ENCODE measurements at places on chromosomes 4 and X.
A peak's percentile ranks its signal among the peaks of the same experiment; 100 is the strongest.

DNA sequence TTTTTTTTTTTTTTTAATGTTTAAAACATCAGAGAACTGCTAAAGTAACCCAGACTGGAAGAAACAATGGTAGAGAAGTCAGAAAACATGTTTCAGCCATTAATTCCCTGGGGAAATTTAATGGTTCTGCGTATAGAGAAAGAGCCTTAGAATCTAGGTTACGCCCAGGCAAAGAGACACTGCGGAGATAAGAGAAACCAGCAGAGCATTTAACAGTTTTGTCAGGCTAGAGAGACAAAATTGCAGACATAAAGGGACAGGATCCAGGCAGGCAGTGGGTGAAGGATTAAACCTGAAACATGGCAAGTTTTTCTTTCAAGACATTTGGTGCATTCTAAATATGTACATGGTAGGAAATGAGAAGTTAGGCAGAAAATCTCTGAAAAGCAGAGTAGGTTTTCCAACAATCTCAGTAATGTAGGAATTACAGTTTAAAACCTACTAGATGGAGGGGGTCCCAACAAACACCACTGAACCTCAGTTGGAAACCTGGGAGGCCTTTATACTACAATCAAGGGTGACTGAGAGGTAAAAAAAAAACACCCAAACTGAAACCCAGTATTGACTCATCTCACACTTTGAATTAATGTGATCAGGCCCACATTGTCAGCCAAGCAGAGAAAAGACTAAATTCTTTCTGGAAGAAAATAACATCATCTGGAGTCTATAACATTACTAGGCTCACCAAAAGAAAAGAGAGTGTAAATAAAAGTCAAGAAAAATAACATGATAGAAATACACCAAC lies 254.2 kb upstream of the NWD2 start:
- DNase-seq = no peak

GRCh38 chr4:124509151-124509550 lies 203.4 kb downstream of the ANKRD50 start:
- DNase-seq = no peak

DNA sequence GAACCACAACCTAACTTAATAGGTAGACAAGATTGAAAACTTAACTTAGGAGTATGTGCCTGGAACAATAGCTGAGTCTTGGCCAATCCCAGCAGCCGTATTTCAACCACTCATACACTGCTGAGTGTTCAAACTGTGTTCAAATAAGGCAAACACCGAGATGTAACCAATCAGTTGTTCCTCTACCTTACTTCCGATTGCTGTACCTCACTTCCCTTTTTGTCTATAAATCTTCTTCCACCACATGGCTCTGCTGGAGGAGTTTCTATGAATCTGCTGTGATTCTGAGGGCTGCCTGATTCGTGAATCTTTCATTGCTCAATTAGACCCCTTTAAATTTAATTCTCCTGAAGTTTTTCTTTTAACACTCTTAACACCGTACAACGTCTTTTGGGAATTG lies 108.0 kb downstream of the ANAPC4 start:
- no peak for DNase-seq

- DNase-seq = no peak
Observed at GRCh38 chr4:101669138-101669831, 121.2 kb upstream of the BANK1 start.

GRCh38 chrX:17768997-17769396 lies 31.7 kb downstream of the SCML1 start:
- DNase-seq = no peak

DNA sequence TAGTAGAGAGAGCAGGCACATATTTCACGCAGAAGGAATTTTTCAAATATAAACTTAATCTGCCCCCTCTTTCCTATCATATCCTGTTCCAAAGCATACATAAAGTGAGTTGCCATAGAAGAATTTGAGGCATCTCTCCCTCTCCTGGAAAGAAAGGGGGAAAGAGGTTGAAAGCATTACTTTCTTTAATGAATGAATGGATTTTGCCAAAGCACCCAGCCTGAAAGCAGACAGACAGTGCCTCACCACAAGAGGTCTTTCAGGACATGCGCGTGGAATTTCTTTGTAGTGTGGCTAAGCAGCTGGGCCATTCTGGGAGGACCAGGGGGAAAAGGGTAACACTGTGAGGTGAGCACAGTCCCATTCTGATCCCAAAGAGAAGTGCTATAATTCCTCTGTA lies 651.4 kb downstream of the IQCM start:
- DNase-seq = no peak

DNA sequence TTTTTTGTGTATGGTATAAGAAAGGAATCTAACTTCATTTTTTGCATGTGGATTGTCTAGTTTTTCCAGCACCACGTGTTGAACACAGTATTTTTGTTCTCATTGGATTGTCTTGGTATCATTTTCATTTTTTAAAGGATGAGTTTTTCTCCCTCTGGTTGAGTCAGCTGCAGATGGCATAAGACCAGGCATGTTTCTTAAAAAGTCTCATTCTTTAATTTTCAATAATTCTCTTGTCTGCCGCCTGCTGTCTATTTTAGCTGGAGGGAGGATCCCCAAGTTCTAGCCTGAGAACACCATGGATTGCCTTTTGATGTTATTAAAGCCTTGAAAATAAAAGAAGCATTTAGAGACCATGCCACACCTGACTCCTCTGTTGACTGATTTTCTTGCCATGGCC lies 263.8 kb downstream of the ARHGAP24 start:
- no peak for DNase-seq

- DNase-seq = no peak
Observed at GRCh38 chr4:26397086-26397485, 76.3 kb downstream of the RBPJ start.

- DNase-seq = no peak
Observed at GRCh38 chr4:37066159-37066558, 178.4 kb upstream of the NWD2 start.

GRCh38 chr4:35252866-35253265 lies 991.4 kb downstream of the ARAP2 start:
- no peak for DNase-seq

DNA sequence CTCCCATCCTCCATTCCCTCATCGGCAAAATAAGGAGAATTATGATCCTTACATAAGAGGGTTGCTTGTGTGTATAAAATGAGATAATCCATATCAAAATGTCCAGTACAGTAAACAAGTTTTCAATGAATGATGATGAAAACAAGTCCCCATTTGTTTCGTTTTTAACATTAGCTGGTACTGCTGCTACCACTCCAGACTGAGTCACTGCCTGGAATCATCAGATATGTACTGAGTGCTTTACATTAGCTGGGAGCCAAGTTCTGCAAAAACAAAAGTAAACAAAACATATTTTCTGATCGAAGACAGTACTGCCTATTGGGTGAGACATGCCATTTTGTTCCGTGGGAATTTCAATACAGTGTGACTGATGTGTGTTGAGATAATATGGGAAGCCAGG lies 123.2 kb upstream of the IGFBP7 start:
- DNase-seq = no peak

GRCh38 chr4:43882470-43882869 lies 566.1 kb downstream of the KCTD8 start:
- DNase-seq = no peak

- no peak for DNase-seq
Observed at GRCh38 chr4:46554760-46555465, 165.0 kb upstream of the GABRA2 start.

GRCh38 chrX:154024271-154024670 lies 4.6 kb upstream of the IRAK1 start:
- no peak for DNase-seq

DNA sequence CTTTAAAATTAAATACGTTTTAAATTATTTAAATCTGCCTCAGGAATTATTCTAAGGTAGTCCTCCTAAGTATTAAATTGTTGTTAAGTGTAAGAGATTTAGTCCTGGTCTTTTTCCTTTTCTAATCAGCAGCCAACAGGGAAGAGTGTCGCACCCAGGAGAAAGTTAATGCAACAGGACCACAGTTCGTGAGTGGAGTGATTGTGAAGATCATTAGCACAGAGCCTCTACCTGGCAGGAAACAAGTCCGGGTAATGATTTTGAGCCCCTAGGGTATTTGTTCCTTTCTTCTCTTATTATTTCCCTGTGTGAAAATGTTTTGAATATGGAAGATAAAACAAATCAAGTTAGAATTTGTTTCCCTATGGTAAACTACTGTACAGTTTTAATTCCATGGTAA lies 13.4 kb downstream of the LARP7 start:
- DNase-seq = no peak

DNA sequence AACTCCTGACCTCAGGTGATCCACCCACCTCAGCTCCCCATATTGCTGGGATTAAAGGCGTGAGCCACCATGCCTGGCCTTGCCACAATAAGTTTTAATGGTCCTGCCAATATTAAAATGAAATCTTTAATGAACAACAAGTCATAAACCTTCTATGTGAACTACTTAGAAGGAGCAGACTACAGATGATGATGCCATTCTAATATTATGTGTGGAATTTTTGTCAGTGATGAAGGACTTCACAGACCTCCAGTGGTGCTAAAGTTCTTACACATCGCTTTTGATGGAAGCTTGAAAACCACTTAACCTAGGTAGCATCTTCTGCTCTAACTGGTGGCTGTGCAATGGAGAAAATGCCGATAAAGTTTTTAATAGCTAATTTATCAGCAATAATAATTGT lies 331.4 kb downstream of the CCSER1 start:
- DNase-seq = no peak

- no peak for DNase-seq
Observed at GRCh38 chr4:104424475-104424941, 70.2 kb downstream of the CXXC4 start.

DNA sequence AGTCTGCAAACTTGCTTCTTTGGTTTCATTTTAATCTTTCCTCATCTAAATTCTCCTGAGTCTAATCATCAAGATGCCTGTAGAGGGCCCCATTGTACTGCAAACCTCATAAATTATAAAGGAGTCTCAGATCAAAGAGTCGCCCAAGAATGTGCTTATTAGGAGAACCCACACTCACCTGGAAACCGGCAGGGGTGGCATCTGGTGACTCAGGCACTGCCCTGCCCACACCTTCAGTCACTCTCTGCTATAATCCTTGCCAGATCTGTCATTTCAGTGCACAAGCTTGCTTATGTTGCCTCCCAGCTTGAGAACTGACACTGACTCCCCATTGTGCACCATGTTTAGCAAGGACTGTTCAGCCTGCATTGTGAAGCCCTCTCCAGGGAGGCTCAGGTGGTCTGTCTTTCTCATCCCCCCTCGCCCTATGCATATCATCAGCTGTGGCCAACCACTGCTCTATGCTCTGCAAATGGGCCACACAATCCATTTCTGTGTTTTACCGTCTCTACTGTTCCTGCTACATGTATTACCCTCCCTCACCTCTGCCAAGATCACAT lies 12.4 kb downstream of the EPGN start:
- DNase-seq = peak; percentile 17

- DNase-seq = no peak
Observed at GRCh38 chr4:139229534-139230039, 50.4 kb downstream of the MGARP start.

GRCh38 chrX:114797494-114797893 lies 213.6 kb downstream of the HTR2C start:
- DNase-seq = no peak

- DNase-seq = no peak
Observed at GRCh38 chrX:52874661-52875060, 6.8 kb upstream of the XAGE3 start.

DNA sequence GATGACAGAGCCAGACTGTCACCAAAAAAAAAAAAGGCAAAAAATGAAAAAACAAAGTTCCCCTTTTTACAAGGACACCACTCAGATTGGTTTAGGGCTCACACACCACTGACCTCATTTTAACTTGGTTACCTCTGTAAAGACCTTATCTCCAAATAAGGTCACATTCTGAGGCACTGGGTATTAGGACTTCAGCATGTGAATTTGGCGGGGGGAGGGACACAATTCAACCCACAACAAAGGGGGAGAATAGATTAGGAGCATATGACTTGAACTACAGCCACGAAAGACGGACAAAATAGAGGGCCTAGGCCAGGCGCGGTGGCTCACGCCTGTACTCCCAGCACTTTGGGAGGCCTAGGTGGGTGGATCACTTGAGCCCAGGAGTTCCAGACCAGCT lies 31.0 kb upstream of the ARAF start:
- no peak for DNase-seq

- no peak for DNase-seq
Observed at GRCh38 chr4:108450236-108450898, 170.0 kb upstream of the RPL34 start.

DNA sequence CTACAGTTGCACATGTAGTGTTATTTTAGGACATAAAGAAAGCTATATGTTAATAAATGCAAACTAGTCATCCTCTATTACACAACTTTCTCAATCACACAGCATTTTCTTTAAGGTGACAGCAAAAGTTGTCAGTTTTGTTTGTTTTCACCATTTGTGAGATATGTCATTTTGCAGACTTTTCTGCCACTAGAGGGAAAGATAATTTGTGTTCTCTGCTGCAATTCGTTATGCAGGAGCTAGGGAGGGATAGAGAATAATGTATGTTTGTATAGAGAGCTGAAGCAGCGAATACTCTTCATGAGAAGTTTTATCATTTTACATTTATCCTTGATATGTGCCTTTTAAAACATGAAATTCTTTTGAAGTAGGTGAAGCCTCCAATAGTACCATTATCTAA lies 670.6 kb upstream of the ATOH1 start:
- DNase-seq = no peak

DNA sequence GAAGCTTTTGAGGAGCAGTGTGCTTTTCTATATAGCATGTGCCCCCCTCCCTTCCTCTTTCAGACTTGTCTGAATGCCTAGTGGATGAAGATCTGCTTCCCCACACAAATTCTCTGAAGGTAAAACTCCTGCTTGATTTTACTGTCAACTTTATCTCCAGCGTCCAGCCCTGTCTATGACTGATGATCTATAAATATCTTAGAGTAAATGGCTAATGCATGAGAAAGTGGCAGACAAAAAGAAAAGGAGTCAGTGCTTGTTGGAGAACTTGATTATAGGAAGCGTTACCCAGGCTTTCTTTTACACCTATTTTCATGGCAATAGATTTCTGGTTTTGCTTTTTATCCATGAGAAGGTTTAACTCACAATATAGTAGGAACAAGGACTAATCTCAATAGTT lies 168.3 kb upstream of the HS3ST1 start:
- DNase-seq = no peak

- no peak for DNase-seq
Observed at GRCh38 chr4:133801883-133802282, 399.7 kb downstream of the PABPC4L start.

DNA sequence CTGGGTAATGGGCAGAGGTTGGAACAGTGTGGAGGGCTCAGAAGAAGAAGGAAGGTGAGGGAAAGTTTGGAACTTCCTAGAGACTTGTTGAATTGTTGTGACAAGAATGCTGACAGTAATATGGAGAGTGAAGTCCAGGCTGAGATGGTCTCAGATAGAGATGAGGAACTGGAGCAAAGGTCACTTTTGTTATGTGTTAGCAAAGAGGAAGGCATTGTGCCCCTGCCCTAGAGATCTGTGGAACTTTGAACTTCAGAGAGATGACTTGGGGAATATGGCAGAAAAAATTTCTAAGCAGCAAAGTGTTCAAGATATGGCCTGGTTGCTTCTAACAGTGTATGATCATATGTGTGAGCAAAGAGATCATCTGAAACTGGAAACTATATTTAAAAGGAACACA lies 37.9 kb upstream of the MSX1 start:
- no peak for DNase-seq
